ENCODE measurements at places on chromosomes 7 and 10.

GRCh38 chr10:84845628-84846261 is 517.4 kb downstream of the CCSER2 start:
- DNase-seq = no peak

- no peak for DNase-seq
Observed at GRCh38 chr7:32033006-32033405, 37.2 kb downstream of the PDE1C start.

GRCh38 chr7:38391751-38392150 is 118.3 kb upstream of the TARP start:
- DNase-seq = no peak

DNA sequence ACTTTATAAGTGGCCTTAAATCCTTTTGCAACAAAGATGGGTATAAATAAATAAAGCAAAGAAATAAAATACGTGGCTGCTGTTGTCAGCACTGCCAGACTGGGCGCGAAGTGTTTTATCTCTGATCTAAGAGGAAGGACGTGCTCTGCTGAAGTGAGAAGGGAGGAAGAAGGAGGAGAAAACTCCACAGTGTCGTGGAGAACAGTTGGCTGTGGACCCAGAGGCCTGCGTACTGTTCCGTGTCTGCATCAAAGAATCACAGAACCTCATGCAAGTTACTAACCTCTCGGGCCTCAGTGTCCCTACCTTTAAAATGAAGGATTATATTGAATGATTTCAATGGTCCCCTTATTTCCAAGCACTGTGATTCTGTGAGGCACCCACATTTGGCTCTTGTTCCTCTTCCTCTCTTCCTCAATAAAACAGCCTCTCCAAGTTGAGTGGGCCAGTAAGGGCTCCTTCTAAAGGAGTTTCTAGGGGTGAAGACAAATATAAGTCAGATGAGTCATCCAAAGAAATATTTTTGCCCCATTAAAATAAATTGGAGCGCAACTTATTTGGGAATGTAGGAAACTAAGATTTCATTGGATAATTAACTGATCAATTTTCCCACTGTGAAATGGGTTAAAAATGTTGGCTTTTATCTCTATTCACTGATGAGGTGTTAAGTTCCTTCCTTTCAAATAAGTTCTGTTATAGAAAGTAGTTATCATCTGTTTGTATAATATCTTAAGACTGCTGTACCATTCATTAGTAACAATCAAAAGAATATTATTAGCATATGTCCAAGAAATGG is 126.9 kb upstream of the EFCAB10 start:
- DNase-seq = no peak

- no peak for DNase-seq
Observed at GRCh38 chr10:88088441-88089340, 225.3 kb downstream of the PTEN start.

- DNase-seq = no peak
Observed at GRCh38 chr7:150719960-150720891, 3.8 kb downstream of the GIMAP1 start.

DNA sequence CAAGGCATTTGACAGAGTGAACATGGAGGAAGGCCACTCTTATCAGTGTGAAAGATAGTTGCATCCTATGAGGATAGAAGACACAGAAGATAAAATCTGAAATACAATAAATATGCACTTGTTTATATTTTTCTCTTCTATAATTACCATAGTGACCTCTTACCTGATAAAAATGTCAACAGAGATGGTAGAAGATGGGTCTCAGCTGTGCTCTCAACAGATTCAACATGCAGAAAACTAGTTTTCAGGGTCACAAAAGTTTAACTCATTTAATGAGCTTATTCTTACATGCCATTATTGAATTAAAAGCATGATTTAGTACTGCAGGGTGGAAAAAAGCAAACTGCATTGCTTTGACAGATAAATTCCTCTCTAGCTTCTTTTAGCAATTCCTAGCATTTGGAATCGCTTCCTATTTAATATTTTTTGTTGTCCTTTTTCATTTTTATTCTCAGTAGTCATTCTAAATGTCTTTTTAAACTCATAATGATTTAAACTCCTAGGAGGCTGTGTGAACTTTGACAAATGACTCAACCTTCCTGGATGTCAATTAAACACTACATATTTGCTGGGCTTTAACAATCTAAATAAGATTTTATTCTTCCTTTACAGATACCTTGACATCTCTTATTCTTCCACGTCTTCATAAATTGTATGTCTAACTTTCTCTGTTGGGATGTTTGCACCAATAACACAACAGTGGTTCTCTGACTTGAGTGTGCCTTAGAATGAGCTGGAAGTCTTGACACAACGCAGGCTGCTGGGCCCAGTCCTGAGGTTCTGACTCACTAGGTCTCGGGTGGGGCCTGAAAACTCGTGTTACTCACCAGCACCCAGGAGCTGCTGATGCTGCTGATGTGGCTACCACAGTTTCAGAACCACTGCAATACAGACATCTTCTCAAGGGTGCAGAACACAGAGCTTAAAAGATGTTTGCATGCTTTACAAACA is 565.5 kb upstream of the IGFBP3 start:
- no peak for DNase-seq

- DNase-seq = no peak
Observed at GRCh38 chr7:131554880-131555516, 1.4 kb downstream of the PODXL start.

DNA sequence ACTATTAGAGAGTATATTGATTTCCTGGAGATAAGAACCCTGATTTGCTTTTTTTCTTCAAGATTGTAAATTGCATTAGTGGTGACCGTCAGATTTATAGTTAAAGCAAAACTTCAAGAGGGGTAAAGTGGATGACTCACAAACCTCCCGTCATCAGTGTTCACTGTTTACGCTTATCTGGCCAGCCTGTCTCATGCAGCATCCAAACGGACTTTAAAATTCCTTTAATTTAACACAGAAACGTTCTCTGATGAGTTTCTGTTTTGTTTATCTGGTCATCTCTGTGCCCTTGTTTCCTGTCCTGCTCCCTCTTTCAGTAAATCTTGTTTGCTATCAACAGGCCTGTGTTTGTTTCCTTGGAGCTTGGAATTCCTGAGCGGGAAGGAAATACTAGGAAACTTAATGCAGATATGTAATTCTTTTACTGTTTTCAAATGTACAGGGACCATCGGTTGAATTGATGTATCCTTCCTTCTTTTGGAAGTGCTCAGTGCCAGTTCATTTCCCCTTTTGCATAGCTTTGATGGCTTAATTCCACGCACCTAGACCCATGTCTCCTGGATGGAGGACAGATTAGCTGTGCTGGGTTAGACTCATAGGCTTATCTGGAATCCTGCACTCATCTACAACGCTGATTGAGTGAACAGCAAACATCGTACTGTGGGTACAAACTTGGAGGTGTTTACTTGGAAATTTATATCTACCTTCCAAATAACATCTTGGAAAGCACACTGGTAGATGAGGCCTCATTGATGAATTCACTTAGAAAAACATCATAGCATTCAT is 21.3 kb downstream of the PTPRE start:
- DNase-seq = no peak

GRCh38 chr7:4655311-4655710 is 26.8 kb upstream of the FOXK1 start:
- DNase-seq = no peak

- no peak for DNase-seq
Observed at GRCh38 chr7:93981480-93981874, 22.7 kb downstream of the BET1 start.

GRCh38 chr10:106960812-106961211 is 203.7 kb downstream of the SORCS1 start:
- no peak for DNase-seq
